A375 (cell line): ENCODE measurements at places on chromosomes 11 and 22. TPM values are rescaled to one million over a fixed set of nuclear protein-coding genes. Genes with fewer than 3 reads are reported as not detected.

The CASTOR1 gene
- 1.2 and 2.6 TPM in 2 replicates for total RNA-seq

The TMEM225 gene
- not detected in 2 replicates for total RNA-seq

The PDGFD gene
- total RNA-seq = 0.08 and 0.21 TPM in 2 replicates

The GAB4 gene
- total RNA-seq = not detected in 2 replicates

The CABP7 gene
- total RNA-seq = not detected in 2 replicates

The SCGB2A2 gene
- total RNA-seq = not detected in 2 replicates

The DDI1 gene
- not detected in 2 replicates for total RNA-seq

The SLC17A6 gene
- not detected in 2 replicates for total RNA-seq

The RAB38 gene
- 18.4 and 23.6 TPM in 2 replicates for total RNA-seq

The SMC1B gene
- not detected in 2 replicates for total RNA-seq

The POU2AF2 gene
- not detected in 2 replicates for total RNA-seq

The PKDREJ gene
- not detected in 2 replicates for total RNA-seq

The CASP5 gene
- not detected in 2 replicates for total RNA-seq

The HTR3B gene
- total RNA-seq = not detected in 2 replicates

The GUCY1A2 gene
- total RNA-seq = 0.04 and 0.13 TPM in 2 replicates

The C11orf87 gene
- not detected in 2 replicates for total RNA-seq

The TRIM51 gene
- total RNA-seq = 1.0 and 1.2 TPM in 2 replicates

The RFPL2 gene
- not detected in 2 replicates for total RNA-seq

The CAPN5 gene
- 8.6 and 13.3 TPM in 2 replicates for total RNA-seq

The TREH gene
- total RNA-seq = not detected in 2 replicates

The BET1L gene
- 12.4 and 13.2 TPM in 2 replicates for total RNA-seq

The CCDC188 gene
- total RNA-seq = 3.2 and 3.3 TPM in 2 replicates

The UCP3 gene
- total RNA-seq = 1.6 and 2.2 TPM in 2 replicates

The TMEM86A gene
- total RNA-seq = 0.88 and 1.4 TPM in 2 replicates

The NLRP6 gene
- not detected in 2 replicates for total RNA-seq

The CCDC116 gene
- total RNA-seq = not detected in 2 replicates

The FGF3 gene
- total RNA-seq = not detected in 2 replicates

The OR4A16 gene
- total RNA-seq = not detected in 2 replicates

The SCN2B gene
- total RNA-seq = not detected in 2 replicates

The LINC01488 gene
- total RNA-seq = not detected in 2 replicates
